Activated CD4-positive, alpha-beta memory T cell treated with anti-CD3 and anti-CD28 coated beads for 36 hours (primary cell): ENCODE measurements at places on chromosomes 13 and 19.

- peak; percentile 61 for DNase-seq
These were observed 17.2 kb upstream of the CFAP97D2 start for GRCh38 chr13:114161644-114162532.

- DNase-seq = no peak
These were observed 67.7 kb upstream of the STARD13 start for GRCh38 chr13:33353210-33353609.

DNA sequence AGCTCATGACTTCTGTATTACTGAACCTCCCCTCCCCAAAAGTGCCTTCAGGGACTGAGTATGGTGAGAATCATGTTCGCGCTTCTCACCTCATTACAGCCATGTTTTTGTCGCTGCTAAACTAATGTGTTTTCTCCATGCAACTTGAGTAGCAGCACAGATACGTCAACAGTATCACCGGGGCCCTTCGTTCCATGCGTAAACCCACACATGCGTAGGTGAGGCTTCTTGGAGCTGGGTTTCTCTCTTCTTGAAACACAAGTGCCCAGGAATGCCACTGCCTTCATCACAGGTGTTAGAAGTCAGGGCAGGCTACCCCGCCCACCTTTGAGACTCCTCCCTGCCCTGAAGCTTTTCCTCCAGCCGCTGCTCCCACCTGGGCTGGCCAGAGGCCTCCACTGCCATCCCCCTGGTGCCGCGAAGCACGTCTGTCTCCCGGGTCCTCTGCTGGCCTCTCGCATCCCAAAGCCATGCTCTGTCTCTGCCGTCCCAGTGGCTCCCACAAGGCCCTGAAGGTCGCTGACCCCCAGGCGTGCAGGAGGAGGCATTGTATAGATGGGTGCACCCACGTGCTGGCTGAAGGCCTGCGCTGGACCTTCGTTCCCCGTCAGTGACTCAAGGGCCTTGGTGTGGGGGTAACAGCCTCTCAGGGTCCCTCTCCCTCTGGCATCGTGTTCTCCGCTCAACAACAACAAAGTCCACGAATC is 135.3 kb upstream of the MCF2L start:
- DNase-seq = no peak

DNA sequence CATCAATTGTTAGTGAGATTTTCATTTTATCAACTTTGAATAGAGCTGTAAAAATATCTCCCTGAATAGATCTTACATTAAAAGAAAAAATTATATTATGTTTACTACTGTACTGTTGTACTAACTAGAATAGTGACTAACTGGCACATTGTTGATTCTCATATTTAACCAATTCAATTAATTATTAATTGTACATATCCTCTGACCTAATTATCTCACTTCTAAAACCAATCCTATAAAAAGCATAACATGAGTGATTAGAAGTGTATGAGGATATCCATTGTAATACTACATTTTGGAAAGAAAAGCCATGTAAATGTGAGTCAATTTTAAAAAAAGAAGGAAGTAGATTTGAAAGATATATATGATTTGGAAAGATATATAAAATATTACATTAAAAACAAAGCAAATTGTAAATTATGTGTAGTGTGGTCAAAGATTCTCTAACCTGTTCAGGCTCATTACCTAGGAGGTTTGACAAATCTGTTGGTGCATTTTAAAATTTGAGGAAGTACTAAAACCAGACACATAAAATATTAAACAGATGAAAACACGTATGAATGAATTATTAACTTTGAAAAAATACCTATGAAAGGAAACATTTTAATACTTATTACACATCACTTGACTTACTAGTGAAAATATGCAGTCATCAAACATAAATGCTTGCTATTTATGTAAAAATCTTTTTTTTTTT is 829.8 kb upstream of the SLC10A2 start:
- no peak for DNase-seq

GRCh38 chr13:67619351-67619994 is 389.3 kb upstream of the PCDH9 start:
- DNase-seq = no peak

DNA sequence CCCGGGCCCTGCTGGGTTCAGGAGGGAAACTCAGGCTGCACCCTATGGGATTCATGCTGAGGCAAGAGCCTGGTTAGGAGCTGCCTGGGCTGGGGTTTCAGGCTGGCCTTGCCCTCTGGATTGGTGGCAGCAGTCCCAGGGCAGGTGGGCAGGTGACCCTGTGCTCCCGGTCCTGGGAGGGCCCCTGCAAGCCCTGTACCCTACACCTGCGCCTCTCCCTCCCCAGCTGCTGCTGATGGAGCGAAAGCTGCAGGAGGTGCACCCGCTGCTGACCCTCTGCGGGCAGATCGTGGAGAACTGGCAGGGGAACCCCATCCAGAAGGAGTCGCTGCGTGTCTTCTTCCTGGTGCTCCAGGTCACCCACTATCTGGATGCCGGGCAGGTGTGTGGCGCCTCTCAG is 20.4 kb downstream of the MAU2 start:
- no peak for DNase-seq

DNA sequence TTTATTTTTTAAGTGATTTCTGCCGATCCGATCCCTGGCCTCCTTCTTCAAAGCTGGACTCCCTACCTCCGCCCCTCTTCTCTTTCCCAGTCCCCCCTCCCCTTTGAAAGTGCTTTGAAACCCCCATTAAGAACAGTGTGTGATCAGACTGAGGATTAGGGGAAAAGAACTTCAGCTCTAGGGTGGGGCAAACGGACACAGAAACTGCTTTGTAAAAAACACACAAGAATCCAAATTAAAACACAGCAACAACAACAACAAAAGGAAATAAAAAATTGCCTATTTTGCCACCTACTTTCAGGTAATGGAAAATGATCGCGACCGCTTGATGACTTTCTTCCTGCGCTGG is 1.4 kb downstream of the SPRY2 start:
- no peak for DNase-seq

DNA sequence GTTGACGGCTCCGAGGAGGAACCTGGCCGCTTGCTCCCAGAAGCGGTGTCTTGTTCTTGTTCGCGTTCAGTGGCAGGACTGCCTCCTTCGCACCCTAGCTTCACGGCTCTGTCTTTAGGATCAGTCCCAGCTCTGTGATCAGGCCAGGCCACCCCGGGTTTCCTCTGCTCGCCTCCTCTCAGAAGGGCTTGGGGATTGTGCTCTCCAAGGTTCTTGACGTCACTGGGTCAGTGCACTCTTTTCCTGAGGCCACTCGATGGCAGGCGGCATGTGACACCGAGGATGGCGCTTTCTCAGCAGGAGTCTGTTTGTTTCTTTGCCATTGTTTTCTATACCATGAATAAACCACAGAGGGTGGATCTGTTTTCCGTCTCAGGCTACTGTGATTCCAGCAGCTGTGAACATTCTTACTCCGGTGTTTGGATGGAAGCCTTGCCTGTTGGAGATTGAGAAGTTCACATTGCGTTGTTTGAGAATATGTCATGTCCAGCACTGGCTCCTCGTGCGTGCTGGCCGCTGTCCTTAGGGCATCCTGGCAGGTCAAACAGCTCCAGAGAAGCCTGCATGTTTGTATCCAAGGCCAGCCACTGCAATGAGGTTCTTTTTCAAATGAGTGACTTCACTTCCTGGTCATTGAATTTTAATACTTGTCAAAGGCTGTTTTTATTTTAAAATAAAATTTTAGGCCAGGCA is 44.5 kb downstream of the SLC7A9 start:
- DNase-seq = no peak

GRCh38 chr19:35265900-35266519 is 2.8 kb upstream of the USF2 start:
- DNase-seq = no peak

DNA sequence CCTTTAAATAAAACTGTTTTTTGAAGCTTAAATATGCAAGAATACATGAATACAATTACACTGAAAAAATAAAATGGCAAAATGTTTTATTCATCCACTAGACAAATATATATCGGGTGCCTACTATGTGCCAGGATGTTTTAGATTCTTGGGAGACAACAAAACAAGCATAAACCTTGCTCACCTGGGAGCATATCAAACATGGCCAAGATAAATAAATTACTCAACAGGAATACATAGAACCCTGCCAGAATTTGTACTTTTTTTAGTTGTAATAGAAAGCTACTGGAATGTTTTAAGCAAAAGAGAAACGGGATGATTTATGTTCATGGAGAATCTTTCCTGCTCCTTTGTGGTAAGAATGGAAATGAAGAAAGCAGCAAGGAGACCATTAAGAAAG is 2358.5 kb upstream of the PCDH20 start:
- no peak for DNase-seq
